ENCODE measurements at places on chromosomes 7 and 10.

- no peak for DNase-seq
Observed at GRCh38 chr7:131166066-131166465, 161.6 kb upstream of the MKLN1 start.

DNA sequence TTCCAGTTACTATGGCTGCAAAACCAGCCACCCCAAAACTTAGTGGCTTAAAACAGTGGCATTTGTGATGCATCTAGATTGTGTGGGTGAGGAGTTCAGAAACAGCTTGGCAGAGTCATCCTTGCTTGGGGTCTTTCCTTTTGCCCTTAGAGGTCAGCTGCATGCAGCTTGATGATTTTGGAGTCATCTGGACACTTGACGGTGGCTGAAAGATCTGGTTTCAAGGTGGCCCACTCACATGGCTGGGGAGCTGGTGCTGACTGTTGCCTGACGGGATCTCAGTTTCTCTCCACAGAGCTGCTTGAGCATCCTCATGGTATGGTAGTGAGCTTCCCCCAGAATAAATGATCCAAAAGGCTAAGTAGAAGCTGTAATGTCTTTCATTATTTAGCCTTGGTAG is 191.3 kb upstream of the GALNT17 start:
- DNase-seq, result no peak

DNA sequence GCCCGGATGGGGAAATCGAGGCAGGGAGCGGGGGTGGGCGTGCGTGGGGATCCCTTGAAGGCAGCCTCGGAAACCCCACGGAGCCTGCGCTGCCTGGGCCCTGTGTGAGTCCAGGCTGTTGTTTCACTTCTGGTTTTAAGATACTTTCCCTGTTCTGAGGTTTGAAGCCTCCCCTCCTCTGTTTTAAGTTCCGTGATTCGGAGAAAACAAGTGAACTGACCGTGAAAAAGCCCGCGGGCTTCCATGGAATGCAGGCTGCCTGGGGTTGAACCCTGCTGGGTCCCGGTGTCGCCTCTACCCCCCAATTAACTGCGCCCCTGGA is 401 bp downstream of the LRRC27 start:
- no peak for DNase-seq

GRCh38 chr7:28208506-28208905 is 27.9 kb upstream of the JAZF1 start:
- no peak for DNase-seq

GRCh38 chr10:103905441-103905840 is 12.5 kb downstream of the STN1 start:
- no peak for DNase-seq

DNA sequence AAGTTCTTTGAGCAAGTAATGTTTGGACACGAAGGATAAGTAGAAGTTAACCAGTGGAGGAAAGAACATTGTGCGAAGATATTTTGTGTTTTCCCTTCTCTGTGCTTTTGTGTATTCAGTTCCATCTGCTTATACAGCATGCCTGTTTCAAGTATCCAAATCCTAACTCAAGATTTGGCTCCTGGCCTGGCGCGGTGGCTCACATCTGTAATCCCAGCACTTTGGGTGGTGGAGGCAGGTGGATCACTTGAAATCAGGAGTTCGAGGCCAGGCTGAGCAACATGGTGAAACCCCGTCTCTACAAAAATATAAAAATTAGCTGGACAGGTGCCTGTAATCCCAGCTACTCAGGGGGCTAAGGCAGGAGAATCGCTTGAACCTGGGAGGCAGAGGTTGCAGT is 40.8 kb upstream of the TPST1 start:
- DNase-seq, result no peak

DNA sequence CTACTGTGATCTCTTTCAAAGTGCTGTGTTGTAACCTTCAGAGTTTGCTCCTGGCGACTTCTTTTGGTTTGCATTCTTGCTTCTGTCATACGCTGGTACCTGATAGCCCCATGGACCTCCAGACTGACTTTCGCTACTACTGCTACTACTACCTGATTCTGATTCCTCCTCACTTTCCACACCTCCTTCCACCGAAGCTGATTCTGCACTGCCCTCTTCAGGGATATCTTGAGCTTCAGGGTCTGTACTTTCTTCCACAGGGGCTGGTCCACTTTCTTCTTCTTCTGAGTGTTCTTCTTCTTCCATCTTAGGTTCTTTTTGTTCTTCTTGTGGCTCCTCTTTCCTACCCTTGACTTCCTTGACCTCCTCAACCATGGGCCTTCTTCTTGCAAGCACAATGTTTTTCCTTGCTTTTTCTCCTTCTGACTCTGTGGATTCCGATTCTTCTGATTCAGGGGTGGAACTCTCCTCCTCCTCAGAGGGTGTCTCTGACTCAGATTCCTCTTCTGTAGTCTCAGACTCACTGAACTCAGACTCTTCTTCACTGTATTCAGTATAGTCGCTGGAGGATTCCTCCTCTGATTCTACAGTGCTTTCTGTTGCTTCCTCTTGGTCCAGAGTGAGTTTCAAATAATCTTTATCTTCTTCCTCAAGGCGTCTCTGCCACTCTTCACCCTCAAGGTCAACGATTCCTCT is 992.2 kb downstream of the PCDH15 start:
- DNase-seq, result no peak

- DNase-seq, result no peak
Observed at GRCh38 chr10:27276581-27276980, 36.0 kb upstream of the ACBD5 start.

DNA sequence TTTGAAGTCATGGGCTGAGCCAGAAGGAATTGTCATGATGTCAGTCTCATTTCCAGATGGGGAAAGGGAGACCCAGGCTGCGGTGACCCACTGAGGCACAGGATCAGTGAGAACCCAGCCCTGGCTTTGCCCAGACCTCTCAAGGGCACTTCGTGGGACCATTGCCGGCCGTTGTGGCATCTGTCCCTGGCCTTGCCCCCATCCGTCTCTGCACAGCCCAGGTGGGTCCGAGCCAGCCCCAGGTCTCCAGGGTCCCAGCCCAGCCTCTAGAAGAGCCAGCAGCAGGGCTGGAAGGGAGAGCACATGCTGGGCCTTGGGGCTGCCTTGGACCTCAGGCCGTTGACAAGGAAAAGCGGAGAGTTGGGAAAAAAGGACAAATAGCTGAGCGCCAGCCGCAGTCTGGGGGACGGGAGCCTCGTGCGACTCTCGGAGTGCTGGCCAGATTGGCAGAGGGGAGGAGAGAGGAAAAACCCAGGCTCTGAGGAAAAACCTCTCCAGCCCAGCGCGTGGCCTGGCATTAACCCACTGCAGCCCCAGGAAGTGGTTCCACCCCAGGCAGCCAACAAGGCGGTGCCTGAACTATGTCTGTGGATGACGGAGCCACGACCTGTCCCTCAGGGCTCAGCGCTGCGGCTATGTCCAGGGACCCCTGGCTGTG is 30.2 kb downstream of the GRIFIN start:
- DNase-seq, result no peak

Measured in activated CD4-positive, alpha-beta T cell treated with anti-CD3 and anti-CD28 coated beads for 24 hours (primary cell).